CD4-positive, alpha-beta memory T cell (primary cell): ENCODE measurements at places on chromosomes 4 and X.

DNA sequence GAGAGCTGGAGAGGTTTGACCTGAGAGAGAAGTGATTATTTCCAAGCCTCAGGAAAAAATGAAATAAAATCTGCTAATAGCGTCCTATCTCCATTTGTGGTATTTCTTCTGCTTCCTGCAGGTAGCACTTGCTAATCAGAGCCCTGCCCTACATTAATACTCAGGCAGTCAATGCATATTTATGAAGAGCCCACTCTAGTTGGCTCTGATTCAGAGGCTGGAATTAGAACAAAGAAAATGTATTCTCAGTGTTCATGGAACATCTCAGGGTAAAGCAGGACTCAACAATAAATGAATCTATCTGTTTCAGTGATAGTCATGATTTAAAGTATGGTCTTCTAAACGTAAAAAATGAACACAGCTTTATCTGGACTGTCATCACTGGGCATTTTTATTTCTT, 1.4 kb upstream of the ATP8A1 start:
- DNase-seq = no peak

- DNase-seq = no peak
Observed at GRCh38 chrX:113594123-113594841, 753.7 kb upstream of the AMOT start.

GRCh38 chr4:180394312-180394711, 1848.9 kb upstream of the TENM3 start:
- no peak for DNase-seq

GRCh38 chrX:119067023-119067739, 5.6 kb upstream of the CT47C1 start:
- no peak for DNase-seq

DNA sequence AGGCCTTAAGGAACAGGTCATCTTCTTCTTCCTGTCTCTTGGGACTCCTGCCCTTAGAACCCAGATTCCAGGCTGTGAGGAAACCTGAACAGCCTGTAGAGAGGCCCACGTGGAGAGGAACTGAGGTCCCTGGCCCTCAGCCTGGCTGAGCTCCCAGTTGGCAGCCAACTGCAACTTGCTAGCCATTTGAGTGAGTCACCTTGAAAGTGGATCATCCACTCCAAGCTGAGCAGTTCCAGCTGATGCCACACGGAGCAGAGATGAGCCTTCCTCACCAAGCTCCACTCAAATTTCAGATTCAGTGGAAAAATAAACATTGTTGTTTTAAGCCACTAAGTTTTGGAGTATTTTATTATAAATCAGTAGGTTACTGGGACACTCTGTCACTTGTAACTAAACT, 392.5 kb downstream of the BCOR start:
- no peak for DNase-seq

DNA sequence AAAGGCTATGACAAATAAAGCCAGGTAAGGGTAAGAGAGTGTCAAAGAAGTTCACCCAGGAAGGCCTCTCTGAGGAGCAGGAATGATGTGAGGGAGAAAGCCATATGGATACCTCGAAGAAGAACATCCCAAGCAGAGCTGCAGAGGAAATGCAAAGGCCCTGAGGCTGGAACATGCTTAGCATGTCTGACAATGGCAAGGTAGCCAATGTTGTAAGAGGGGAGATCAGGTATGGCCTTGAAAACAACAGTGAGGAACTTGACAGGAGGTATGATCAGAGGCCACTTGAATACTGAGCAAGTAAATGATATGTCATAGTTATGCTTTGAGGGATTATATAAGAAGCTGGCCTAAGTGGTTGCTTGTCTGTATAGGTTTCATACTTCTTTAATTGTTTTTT, 3.8 kb downstream of the SCFD2 start:
- no peak for DNase-seq
